ENCODE measurements at places on chromosomes 2 and 18.

- no peak for DNase-seq
These were observed 533.6 kb upstream of the FSHR start for GRCh38 chr2:49687918-49688317.

GRCh38 chr2:158315803-158316414 lies 140.6 kb downstream of the CCDC148 start:
- no peak for DNase-seq

GRCh38 chr18:44759925-44760342 lies 79.2 kb downstream of the SETBP1 start:
- DNase-seq = no peak

DNA sequence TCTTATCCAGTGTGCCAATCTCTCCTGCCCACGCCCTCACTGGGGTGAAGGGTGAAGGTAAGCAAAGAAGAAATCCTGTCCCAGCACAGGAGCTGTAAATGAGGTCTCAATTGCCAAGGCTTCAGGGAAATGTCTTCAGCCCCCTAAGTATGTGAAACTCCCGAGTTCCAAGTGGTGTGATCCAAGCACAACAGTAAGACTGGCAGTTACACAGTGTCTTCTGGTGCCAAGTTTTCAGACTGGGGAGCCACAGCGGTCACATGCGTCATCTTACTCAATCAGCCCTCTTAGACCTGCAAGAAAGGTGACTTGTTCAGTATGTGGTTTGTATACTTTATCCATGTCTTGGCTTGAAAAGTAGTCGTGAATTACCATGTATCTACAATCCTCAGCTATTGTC lies 55.0 kb upstream of the SPRED2 start:
- DNase-seq = no peak

DNA sequence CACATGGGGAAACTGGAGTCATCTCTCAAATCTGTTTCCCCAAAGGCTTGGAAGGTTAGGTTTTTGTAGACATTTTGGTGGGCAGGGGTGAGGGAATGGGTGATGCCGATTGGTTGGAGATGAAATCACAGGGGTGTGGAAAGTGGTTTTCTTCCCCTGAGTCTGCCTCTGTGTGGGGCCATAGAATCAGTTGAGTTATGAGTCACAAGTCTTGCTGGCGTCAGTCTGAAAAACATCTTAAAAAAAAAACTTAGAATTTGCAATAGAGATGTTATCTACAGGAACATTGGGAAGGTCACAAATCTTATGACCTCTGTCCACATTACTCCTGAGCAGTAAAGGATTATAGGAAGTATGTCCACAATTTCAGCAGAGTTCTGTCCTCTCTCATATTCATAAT lies 314.6 kb downstream of the CNTNAP5 start:
- no peak for DNase-seq

- no peak for DNase-seq
These were observed 13.4 kb downstream of the IL1R1 start for GRCh38 chr2:102155703-102156515.

DNA sequence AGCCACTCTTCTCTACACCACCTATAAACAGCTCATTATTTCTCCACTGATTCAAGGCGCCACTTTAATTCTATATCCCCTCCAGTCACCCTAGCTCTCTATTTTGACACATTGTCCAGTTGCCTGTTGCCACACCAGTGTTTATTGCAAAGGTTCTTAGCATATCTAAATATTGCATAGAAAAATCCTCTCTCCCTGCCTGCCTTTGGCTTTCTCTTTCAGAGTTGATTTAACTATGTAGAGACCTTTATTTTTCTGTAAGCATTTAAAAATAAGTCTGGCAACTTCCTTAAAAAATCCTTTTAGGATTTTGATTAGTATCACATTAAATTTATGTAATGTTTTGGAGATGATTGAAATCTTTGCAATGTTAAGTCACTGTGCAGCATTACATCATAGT lies 47.9 kb upstream of the B3GNT7 start:
- no peak for DNase-seq

GRCh38 chr2:84022810-84023431 lies 436.2 kb downstream of the SUCLG1 start:
- DNase-seq = peak; percentile 69

DNA sequence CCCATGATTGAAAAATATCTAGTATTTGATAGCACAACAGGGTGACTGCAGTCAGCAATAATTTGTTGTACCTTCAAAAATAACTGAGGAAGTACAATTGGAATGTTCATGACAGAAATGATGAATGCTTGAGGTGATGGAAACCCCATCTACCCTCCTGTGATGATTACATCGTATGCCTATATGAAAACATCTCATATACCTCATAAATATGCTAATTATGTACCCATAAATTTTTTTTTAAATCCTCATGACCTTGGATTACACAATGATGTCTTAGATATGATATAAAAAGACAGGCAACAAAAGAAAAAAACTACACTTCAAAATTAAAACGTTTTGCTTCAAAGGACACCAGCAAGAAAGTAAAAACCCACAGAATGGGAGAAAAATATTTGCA lies 1.4 kb upstream of the POLR1B start:
- DNase-seq = no peak

DNA sequence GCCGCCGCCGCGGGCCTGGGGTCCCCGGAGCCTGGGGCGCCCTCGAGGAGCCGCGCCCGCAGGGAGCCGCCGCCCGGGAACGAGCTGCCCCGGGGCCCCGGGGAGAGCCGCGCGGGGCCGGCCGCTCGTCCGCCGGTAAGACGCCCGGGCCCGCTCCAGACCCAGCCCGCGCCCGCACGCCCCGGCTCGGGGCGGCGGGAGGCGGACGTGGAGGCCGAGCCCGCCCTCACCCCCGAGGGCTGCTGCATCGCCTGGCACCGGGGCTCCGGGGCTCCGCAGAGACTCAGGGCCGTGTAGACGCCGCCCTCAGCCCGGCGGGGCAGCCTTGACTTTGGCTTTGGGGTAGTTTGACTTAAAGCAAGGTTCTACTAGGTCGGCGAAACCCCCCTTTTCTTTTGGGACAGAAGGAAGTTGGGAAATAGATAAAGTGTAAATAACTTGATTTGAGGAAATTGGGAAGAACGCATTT lies 335 bp downstream of the ERFE start:
- DNase-seq = no peak

DNA sequence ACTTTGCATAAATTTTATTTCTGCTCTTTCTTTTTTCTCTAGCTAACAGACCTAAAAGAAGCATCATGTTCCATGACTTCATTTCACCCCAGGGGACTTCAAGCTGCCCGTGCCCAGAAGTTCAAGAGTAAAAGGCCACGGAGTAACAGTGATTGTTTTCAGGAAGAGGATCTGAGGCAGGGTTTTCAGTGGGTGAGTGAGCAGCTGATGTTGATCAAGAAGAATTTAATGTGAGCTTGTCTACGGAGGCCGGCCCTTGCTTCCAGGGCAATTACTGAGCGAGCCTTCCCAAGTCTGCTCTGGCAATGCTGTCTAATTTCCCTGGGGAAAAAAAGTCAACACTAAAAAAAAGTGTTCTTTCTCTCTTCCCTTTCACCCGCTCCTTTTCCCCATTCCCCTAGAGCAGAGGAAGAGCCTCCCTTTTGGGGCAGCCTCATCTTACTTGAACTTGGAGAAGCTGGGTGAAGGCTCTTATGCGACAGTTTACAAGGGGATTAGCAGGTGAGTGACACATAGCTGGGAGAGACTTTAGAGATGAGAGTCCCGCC lies 1.2 kb downstream of the CDK15 start:
- no peak for DNase-seq

GRCh38 chr2:230161184-230161583 lies 58.6 kb downstream of the SP110 start:
- no peak for DNase-seq

DNA sequence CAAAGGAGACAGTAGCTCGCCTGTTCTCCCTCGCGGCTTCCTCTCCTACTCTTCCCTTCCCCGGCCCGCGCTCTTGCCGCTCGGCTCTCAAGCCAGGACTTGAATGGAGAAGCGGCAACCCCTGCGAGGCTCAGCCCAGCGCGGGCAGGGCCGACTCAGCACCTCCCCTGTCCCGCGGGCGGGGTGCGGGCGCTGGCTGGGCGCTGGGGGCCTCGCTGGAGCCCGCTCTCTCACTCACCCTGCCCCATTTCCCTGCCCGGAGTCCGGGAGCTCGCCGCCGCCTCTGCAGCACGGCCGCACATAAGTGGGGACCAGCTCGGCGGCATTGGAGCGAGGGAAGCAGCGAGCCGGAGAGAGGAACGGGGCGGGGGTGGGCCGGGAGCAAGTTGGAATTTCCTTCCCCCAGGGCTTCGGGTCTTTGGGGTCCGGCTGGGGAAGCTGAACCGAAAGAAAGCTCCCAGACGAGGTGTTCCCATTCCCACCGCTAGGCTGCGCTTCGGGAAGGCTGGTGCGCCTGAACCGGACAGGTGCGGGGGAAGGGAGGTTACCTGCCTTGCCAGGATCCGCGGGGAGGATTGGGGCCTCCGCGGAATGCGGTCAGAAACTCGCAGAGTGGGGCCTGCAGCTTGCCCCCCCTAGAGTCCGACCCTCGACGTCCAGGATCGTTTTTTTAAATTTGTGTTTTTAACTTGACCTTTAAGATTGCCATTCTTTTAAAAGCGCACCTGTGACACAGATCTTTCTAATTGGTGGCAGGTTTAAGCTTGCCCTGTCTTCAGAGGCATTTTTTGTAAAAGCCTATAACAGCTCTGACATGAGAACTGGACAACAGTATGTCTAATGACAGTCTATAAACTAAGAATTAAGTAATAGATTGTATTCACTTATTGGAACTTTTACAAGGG lies at the start of gene COBLL1:
TSS of gene COBLL1 (minus strand) at position 105 of the 905 bp plus-strand sequence. CDS start 627 bp downstream, outside the sequence.
- DNase-seq = peak; percentile 89

GRCh38 chr18:25443776-25444175 lies 91.8 kb upstream of the ZNF521 start:
- DNase-seq = no peak

- DNase-seq = no peak
These were observed 464.2 kb upstream of the NRP2 start for GRCh38 chr2:205218056-205218455.

DNA sequence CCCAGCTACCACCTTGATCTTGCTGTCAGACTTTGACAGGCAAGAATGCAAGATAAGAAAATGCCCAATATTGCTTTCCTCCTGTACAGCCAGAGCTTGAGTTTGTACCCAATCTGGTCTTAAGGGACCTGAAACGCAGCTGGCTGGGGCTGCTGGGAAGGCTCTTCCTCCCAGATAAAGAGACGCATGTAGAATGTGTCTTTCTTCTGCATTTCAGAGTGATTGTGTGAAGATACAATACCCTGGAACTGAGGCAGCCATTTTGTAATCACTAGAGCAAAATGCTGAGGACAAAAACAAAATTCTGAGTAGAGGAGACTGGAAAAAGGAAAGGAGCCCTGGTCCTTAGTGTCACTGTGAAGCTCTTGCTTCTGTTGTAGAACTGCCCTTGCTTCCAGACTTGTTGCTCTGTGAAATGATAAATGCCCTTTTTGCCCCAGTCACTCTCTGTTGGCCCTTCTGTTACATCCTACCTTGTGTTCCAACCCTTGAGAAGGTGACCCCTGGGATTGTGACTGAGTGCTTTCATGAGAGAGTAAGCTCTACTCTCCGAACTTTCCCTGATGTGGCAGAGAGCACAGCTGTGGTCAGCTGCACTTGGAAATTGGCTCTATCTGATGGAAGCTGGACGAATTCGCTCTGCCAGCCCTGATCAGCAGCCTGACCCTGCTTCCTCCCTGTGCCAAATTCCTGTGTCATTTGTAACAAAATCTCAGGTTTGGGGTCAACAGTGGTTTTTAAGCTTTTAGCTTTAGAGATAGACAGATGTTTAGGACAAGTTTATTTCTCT lies 137.4 kb upstream of the RBMS1 start:
- no peak for DNase-seq

DNA sequence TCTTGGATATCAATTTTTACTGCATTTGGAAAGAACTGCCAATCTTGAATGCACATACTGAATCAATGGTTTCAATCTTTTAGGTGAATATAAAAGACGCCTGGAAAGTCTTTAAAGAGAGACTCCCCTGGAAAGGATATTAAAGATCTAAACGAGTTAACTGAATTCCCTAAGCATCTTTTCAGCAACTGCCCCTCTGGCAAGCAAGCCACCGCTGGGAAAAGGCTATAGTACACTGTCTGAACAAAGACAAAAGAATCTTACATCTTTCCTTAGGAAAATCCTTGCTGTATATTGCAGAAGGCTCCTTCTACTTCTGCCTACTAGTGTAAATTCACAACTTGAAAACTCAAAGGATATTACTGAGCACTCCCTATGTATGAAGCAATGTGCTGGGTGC lies 28.0 kb downstream of the MYO5B start:
- no peak for DNase-seq

DNA sequence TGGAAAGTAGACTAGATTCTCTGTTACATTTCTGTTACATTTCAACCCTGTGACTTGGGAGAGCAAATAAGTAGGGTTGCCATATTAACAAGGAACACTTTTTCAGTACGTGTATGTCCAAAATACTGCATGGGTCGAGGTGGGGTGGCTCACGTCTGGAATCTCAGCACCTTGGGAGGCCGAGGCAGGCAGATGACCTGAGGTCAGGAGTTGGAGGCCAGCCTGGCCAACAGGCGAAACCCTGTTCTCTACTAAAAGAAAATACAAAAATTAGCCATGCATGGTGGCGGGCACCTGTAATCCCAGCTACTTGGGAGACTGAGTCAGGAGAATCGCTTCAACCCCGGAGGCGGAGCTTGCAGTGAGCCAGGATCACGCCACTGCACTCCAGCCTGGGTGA lies 11.2 kb downstream of the SLC66A3 start:
- DNase-seq = no peak

DNA sequence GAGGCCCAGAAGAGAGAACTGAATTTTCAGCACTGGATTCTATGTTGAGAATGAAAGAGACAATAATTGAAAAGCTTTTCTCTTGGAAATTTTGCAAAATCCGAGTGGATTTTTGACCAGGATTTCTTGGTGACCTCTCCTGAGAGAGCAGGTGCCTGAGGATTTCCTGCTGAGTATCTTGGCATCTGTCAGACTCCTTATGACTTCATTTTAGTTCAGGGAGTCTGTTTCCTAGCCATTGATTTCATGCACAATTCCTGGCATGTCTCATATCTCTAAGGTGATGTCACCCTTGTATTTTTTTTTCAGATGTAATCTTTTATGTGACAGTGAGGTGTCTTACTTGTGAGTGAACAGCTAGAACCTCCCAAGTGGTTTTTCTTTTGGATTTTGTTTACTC lies 195.9 kb downstream of the NEDD4L start:
- DNase-seq = no peak

Data from HAP-1 (cell line).